NCI-H345 (cell line): ENCODE measurements at places on chromosomes 1 and 21.

GRCh38 chr1:9538669-9539164 is 548 bp upstream of the SLC25A33 start:
- no peak for DNase-seq

DNA sequence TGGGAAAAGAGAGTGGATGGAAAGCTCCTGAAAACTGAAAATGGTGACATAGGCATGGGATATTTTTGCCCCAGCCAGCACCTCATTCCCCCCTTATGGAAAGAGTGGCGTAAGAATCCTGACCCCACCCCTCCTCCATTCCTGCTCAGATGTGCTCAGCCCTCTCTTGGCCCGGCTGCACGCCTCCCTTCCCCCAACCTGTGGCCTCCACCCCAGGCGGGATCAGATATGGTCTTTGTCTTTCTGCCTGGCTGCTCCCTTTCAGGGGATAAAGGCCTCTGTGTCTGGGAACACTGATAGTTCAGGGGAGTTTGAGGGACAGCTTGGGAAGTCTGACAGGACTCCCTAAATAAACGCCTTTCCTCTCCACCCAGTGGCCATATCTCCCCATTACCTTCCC is 49.8 kb downstream of the KIRREL1 start:
- DNase-seq = no peak

DNA sequence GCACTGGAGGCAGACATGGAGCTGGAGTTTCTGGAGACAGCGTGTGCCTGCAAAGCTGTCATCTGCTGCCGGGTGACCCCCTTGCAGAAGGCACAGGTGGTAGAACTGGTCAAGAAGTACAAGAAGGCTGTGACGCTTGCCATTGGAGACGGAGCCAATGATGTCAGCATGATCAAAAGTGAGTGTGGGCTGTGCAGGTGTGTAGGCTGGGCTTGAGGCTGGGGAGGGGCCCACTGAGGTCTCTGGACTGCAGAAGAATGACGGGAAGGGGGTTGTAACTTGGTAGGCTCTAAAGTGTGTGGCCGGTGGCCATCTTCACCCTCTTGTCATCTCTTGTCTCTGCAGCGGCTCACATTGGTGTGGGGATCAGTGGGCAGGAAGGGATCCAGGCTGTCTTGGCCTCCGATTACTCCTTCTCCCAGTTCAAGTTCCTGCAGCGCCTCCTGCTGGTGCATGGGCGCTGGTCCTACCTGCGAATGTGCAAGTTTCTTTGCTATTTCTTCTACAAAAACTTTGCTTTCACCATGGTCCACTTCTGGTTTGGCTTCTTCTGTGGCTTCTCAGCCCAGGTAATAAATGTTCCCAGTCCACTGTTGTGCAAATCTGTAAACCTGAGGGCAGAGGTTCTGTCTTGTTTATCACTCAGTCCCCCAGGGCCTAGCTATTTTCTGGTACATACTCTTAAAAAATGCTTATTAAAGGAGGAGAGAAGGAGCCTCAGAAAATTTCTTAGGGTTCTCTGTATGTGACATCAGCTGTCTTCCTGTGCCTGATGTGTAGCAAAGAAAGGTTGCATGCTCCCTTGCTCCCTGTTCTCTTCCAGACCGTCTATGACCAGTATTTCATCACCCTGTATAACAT is 19.9 kb downstream of the ATP8B2 start:
- DNase-seq = no peak

DNA sequence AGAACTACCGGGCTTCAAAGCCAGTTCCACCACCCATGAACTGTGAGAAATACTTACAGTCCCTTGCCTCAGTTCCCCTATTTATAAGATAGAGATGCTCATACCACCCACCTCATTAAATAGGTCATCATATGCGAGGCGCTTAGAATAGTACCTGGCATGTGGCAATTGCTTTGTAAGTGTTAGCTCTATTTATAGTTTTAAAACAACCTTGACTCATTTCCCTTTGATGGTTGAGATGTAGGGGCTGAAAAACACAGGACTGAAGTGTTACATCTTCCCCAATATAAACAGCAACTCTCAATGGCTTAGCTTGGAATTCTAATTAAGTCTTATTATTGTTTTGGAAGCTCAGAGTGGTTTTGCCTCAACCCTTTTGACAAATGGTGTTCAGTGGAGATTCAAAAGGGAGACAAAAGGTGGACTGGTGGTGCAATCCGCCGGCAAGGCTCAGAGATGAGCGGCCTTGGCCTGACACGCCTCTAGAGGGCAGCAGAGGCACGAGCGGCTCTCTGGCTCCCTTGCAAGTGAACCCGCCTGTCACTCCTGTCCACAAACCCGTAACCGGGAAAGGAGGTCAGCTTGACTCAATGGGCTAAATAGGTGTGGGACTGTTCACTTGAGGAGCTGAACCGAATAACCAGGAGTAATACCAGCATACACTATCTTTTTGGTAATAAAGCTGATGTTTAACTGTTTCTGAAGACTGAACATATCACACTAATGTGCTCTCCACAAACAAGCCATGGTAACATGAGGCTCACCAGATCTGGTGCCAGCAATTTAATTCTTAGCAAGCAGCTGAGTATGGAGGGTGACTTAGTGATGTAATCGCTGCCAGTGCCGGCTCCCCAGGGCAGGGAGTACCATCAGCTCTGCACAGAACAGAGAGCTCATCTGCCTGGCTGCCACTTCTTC is 19.5 kb upstream of the SMYD2 start:
- DNase-seq = peak; percentile 84
